ENCODE measurements at places on chromosomes 5 and 9. TPM values are rescaled to one million over a fixed set of nuclear protein-coding genes. Genes with fewer than 3 reads are reported as not detected.

The PCDHGC5 gene
- total RNA-seq = 1.2 TPM

The GLRA1 gene
- total RNA-seq = not detected

The SLC4A9 gene
- total RNA-seq = not detected

The ADAMTS12 gene
- total RNA-seq = 0.88 TPM

The SLIT3 gene
- total RNA-seq = 0.02 TPM

The PCDHGA2 gene
- total RNA-seq = 1.2 TPM

The LRRC19 gene
- total RNA-seq = not detected

The TAF1L gene
- total RNA-seq = not detected

The TAS2R1 gene
- total RNA-seq = not detected

The HAVCR1 gene
- total RNA-seq = not detected

The DRD1 gene
- total RNA-seq = not detected

The SLC30A5 gene
- total RNA-seq = 47.2 TPM

The PRUNE2 gene
- 8.3 TPM for total RNA-seq

The BAAT gene
- total RNA-seq = not detected

The KCNV2 gene
- not detected for total RNA-seq

The CATSPER3 gene
- 0.71 TPM for total RNA-seq

The AGXT2 gene
- total RNA-seq = not detected

The HRH2 gene
- not detected for total RNA-seq

Measured in endothelial cell of umbilical vein (primary cell).